ENCODE measurements at places on chromosomes 16 and 17. TPM values are rescaled to one million over a fixed set of nuclear protein-coding genes. Genes with fewer than 3 reads are reported as not detected.

Gene SECTM1
- total RNA-seq: 3.7 TPM

Gene NPB
- 0.26 TPM for total RNA-seq

Gene MRPS34
- 74.8 TPM for total RNA-seq

Gene MED13
- 37.1 TPM for total RNA-seq

Gene ITGAE
- 21.9 TPM for total RNA-seq

Gene FSCN2
- 1.3 TPM for total RNA-seq

Gene SLFN14
- total RNA-seq: not detected

Gene HOXB1
- total RNA-seq: under 0.01 TPM

All from bronchial epithelial cell (primary cell).